ENCODE measurements at places on chromosomes 13 and 19. TPM values are rescaled to one million over a fixed set of nuclear protein-coding genes. Genes with fewer than 3 reads are reported as not detected.

The CYP2A6 gene
- total RNA-seq = not detected

The SPINT2 gene
- 146 TPM for total RNA-seq

The RRAS gene
- total RNA-seq = 167 TPM

The ANGPTL4 gene
- total RNA-seq = 45.1 TPM

The GPC5 gene
- 0.97 TPM for total RNA-seq

The PLEKHA4 gene
- 97.2 TPM for total RNA-seq

The F10 gene
- total RNA-seq = 6.5 TPM

DNA sequence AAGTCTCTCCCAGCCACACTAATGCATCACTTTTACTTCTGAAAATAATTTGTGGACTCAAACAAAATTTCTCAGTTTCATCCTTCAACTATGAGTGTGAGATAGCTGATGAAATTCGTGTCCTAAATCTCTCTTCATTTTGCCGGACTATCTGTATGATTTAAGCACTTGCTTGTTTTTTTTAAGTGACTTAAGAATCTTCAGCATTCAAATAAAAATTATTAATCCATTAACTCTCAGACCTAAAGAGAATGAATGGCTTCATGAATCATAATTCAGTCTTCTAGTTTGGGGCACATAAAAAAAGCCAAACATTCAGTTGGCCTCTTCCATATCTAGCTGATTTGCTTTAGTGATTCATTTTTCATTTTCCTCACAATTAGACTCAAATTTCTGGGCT lies 579.5 kb downstream of the DCT start:
- DNase-seq = no peak

- DNase-seq = no peak
Measured at GRCh38 chr13:38202740-38203139, 146.9 kb upstream of the UFM1 start.

DNA sequence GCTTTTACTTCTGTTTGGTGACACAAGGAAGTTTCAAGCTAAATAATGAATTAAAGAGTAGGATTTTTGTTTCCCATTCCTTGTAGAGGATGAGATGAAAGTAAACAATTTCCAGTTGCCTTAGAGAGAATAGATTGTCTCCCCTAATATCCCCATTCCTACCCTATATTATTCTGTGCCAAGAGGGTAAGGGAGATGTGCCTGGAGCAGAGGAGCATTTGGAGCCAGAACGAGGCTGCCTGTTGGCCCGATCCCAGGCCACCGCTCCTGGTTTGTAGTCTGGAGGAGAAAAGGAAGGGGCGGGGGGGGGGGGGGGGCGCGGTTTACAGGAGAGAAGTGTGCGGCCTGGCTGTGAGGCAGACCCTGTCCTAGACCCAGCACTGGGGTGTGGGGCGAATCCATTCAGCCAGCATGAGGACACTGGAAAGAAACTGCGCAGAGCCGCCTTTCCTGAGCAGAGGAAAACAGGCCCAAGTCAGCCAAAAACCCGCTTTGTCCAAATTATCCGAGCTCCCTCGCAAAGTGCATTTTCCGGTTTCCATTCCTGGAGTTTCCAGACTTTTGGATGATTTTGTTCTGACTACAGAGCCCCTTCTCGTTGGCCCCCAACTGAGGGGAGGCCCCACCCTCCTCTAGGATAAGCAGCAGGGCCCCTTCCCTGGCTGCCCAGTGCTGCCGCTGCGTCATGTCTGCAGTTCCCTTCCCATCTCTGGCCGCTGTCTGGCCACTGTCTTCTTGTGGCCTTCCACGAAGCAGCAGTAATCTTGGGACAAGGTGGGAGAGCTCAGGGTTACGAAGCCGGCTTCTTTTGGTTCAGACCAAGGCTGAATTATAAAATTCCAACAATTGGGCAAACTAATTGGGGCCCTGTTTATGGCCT lies 23.0 kb downstream of the NFIX start:
- DNase-seq = peak; percentile 80

- DNase-seq = no peak
Measured at GRCh38 chr19:51514866-51515481, 13.4 kb upstream of the SIGLEC12 start.

DNA sequence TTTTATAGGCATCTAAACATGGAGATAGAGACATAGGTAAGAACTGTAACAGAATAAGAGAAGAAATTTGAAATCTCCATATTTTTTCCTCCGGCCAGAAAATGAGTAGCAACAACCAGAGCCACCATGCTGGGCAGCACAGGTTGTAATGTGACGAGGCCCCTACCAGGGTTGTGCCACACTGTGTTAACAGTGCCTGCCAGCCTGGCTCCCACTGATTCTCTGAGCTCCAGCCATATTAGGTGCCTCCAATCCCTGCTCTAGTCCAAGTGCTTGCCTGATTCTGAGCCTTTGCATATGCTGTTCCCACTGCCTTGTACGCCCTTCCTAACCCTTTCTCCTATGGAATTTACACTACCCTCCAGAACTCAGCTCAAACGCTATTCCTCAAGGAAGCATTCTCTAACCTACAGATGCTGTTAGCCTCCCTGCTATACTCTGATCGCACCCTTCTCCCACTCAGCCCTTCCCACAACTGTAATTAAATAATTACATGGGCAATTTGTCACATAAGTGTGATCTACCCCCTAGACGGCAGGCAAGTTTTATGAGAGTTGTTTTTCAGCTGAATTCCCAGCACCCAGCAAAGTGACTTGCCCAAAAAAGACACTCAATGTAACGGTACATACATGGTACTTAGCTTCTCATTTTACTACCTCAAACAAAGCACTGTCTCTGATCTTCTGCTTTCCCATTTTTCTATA lies 37.6 kb upstream of the STARD13 start:
- DNase-seq = no peak

GRCh38 chr13:97948041-97948440 lies 5.4 kb upstream of the IPO5 start:
- DNase-seq = no peak

GRCh38 chr19:6484230-6484629 lies 2.6 kb upstream of the DENND1C start:
- DNase-seq = no peak

DNA sequence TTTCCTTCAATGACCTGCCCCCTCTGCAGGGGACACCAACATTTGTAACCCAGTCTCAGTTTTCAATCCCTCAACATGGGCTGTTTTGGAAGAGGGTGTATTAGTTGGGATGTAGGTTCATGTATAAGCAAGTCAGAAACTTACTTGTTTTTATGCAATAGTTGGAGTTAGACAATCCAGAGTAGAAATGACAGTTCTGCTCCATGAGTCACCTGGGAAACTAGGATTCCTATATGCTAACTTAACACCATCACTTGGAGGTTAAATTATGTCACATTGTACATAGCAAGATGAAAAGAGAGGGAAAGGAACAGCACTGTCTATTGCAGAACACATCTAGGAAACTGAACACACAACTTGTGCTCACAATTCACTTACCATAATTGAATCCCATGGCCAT lies 436.4 kb downstream of the RFC3 start:
- no peak for DNase-seq

GRCh38 chr19:11091703-11092153 lies 2.5 kb downstream of the LDLR start:
- no peak for DNase-seq

DNA sequence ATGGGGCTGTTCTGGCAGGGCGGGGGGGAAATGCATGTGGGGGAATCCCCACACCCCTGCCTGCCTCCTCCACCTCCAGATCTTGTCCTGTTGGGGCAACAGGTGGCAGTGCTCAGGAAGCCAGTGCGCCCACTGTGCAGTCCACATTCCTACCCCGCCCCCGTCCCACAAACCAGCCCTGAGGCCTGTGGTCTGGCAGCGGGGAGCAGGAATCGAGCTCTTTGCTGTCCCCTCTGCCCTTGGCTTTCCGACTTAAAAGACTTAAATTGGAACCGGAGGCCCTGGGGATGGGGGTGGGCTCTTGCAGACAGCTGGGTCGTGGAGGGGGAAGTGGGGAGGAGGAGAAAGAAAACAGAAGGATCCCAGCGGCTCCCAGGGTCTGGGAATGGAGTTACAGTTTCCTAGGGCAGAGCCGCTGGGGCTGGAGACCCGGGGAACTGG lies 4.3 kb downstream of the NANOS3 start:
- no peak for DNase-seq

DNA sequence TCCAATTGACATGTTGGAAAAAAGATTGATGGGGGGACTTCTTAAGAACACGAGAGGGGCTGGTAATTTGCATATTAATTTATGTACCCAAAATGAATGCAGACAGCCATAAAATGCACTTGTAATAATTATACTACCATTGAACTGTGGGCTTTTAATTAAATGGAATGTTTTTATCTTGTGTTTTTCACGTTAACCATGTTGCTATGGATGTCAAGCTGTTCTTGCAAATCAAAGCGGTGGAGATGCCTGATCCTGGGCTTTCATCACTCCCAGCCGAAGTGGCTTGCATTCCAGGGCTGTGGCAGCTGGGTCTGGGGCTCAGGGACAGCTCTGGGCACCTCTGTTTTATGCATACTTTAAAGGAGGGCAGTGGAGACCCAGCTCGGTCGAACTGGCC lies 179.4 kb upstream of the TMTC4 start:
- DNase-seq = no peak

GRCh38 chr13:95156208-95156607 lies 145.0 kb downstream of the ABCC4 start:
- DNase-seq = no peak

DNA sequence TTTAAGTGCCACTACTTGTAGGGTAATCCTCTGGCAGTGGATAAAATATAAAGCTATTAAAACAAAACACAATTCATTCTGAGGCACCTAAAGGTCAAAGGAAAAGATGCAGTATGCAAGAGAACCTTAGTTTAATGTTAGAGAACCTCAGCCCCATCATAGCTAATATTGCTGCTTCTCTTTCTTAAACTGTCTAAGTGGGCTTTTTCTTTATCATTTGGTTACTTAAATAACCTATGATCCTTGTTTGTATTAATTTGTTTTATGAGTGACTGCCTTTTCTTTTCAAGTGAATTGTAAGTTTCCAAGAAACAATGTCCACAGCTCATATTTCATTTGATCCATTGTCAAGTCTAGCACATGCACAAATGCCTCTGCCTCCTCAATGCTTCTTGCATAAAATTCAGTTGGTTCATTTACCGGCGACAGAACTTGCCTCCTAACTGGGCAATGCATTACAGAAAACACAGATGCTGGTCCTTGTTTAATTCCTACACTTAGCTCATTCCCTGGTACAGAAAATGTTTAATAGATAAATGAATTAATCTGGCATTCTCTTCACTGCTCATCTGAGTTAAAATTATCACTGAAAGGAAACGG lies 1049.8 kb downstream of the OLFM4 start:
- DNase-seq = no peak

DNA sequence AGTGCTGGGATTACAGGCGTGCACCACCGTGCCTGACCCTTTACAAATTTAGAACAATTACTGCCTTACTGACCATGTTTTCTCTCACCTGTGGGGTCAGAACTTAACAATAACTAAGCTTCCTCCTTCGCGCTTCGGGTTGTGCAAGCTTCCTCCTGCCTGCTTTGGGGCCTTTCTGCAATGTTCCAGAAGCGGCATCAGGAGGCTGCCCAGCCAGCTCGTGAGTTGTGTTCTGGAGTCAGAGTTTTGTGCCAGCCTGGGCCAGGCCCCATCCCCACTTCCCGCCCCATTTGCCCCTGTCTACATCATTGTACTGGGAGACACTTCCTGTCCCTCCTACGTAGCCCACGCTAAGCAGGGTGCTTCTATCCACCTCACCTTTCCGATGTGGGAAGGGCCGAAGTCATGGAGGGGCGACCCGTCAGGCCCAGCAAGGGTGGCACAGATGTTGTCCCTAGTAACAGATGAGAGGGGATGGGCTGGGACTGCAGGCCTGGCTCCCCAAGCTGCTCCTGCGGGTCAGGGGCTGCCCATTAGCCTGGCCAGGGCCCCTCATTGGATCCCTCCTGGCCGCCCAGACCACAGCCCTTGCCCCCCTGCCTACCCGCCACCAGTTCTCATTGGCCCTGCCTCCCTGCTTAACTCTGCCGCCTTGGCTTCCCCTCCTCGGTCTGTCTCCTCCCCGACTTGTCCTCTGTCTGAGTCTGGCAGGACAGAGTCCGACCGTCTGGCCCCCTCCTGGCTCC lies 13.4 kb downstream of the UHRF1 start:
- DNase-seq = no peak

DNA sequence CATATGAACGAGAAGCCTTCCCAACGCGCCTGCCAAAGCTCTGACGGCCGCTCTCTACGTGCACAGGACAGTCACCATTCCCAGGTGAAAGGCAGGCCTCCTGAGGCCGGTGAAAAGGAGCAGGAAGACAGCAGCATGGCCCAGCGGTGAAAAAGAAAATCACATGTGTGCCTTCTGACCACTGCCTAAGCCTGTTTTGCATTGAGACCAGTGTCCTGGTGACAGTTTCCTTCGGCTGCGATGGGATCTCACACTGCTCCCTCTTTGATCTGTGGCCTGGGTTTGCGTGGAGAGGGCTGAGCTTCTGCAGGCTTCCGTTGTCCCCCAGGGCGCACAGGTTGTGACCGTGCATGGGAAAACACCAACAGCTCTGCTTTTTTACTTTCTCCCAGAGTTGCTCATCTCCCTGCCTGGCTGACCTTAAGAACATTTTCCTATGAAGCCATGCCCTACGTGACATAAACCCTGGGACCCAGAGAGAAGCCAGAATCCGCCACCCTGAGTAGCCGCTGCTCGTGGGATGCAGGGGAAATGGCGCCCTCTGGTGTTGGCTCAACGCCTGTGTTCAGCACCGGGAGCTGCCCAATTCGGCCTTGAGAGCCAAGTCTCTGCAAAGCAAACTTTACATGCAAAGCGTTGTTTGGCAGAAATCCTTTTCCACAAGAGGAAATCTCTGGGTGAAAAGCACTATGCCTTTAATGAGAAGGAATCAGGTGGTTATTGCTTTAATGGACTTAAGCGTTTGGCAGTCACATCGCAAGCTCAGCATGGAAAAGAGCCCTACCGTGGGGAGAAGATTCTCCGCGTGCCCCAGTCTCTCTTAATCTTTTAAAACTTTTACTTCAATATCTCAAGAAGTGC lies 112.2 kb upstream of the GPR12 start:
- no peak for DNase-seq

GRCh38 chr19:49677231-49677900 lies at the start of gene PRMT1:
Gene PRMT1, plus strand, starts transcription at chr19:49677271. Its CDS starts 10 bp downstream, at chr19:49677281.
- no peak for DNase-seq

- DNase-seq = no peak
Measured at GRCh38 chr13:23965346-23965745, 68.0 kb upstream of the C1QTNF9B start.

DNA sequence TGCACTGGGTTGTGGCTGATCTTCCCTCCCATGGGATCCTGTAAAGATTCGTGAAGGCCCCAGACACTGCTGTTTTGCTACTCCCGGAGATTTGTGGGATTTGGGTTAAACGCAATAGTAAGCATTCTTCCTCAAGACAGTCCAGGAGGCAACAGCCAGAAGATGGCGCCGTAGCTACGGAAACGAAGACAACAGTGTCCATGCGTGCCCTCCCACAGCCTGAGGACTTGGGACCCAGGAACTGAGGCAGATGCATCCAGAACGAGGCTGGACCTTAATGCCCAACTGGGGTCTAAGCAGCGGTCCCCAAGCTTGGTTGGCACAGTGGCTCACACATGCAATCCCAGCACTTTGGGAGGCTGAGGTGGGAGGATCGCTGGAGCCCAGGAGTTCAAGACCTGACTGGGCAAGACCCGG lies 57.6 kb upstream of the ZNF507 start:
- peak; percentile 77 for DNase-seq

All from aorta (tissue), 5 donors.